NCI-H1930 (cell line): ENCODE measurements at places on chromosomes 12 and 14.

- DNase-seq = no peak
Observed at GRCh38 chr12:46108721-46109120, 118.3 kb upstream of the SCAF11 start.

- no peak for DNase-seq
Observed at GRCh38 chr12:82517808-82518207, 159.5 kb downstream of the METTL25 start.

DNA sequence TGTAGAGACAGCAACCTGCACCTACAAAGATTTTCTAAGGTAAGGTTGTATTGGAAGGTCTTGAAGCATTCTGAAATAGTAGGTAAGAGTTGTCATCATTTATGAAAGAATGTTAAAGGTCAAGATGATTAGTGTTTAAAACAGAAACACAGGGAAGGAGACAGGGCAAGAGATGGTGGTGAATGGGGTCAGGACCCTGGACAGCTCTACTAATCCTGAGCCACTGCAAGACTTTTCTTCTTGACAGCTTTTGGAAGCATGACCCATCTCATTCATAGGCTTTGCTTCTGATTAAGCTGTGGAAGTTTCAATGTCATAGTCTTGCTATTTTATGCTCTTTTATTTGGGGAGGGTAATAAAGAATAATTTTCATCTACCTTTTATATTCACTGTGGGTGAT is 75.5 kb upstream of the CAND1 start:
- no peak for DNase-seq

GRCh38 chr12:113440947-113441782 is 19.0 kb downstream of the SDSL start:
- DNase-seq = no peak

DNA sequence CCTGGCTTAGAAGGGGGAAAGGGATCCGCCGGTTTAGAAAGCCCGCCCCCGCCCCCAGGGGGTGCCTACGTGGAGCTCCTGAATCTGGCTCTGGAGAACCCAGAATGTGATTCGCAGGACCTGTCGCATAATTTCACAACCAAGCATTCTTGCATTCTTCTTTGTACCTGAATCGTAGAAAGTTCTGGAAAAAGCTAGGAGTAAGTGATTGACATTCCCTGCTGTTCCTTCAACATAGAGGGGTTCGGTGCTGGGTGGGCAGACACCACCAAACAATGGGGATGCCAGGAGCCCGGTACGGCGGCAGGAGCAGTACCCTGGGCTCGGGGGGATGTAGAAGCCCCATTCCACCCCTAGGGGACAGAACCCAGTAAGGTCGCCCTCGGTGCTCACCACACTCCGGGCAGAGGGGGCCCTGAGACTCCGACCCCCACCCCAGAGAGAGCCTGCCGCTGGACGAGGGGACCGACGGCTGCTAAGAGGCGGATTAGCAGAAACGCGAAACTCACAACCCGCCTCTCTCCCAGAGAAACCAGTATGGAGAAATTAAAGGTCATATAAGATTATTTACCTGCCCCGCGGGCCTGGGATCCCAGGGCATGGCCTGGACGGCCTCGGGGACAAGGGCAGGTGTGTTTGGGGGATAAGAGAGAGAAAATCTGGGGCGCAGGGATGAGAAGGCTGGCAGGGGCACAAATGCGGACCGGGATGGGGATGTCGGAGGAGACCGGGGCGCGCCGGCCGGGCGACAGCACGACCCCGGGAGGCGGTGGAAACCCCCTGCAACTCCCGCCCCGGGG is 520 bp downstream of the CSRP2 start:
- DNase-seq = no peak

DNA sequence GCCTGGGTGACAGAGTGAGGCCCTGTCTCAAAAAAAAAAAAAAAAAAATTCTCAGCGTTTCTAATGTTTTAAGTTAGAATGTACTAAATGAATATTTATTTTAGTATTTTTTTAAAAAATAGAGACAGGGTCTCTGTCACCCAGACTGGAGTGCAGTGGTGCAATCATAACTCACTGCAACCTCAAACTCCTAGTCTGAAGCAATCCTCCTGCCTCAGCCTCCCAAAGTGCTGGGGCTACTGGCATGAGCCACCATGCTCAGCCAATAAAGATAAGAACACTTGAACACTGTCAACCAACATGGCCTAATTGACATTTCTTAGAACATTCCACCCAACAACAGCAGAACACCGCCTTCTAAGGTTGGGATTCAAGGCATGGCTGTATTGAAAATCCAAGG is 5.1 kb upstream of the DYNC1H1 start:
- DNase-seq = no peak
